ENCODE measurements at places on chromosomes 1 and 21.

DNA sequence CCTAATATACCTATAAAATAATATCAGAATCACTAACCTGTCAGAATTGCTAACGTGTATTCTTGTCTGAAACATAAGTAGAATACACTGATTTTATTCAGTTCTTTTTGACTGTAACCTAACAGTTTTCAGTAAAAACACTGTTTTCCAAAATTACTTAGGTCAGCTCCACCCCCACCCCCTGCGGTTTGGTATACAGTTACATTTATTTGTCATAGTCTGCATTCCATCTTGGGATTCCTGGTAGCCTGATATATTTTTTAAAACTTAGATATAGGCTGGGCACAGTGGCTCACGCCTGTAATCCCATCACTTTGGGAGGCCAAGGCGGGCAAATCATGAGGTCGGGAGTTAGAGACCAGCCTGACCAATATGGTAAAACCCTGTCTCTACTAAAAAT is 19.8 kb upstream of the ABCD3 start:
- no peak for DNase-seq

GRCh38 chr21:36803051-36803645 is 104.2 kb downstream of the SIM2 start:
- DNase-seq: no peak

- no peak for DNase-seq
Measured at GRCh38 chr1:68332041-68332440, 99.7 kb upstream of the WLS start.

DNA sequence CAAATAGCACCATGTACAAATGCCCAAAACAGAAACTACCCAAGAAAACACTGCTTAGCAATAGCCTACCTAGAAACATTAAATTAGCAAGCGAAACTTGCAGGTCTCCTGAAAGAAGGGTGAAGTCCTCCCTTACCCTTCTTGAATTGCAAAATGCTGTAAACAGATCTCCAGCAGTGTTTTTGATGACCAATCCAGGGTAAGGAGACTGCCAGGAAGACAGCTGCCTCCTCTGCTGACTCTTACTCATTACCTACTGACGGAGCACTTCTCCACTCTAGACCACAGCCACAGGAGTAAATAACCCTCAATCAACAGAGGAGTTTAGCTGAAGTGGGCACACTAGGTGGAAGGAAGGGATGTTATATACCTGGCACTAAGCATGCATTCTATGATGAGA is 32.2 kb upstream of the GADD45A start:
- no peak for DNase-seq

DNA sequence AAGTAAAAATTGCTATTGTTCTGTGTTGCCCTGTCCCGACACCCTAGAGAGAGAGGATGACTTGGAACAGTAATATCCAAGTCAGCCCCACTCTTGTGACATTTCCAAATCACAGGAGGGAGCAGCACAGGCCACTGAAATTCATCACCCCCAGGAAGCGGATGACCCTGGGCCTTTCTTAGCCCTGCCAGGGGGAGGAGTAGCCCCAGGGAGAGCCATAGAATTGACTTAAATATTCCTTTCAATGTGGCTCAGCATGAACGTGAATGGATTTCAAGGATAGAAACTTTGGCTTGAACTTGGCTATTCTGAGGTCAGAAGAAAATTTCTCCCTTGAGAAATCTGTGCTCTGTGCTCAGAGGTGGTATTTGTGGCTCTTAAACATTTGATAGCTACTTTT is 80.6 kb downstream of the CENPF start:
- no peak for DNase-seq

DNA sequence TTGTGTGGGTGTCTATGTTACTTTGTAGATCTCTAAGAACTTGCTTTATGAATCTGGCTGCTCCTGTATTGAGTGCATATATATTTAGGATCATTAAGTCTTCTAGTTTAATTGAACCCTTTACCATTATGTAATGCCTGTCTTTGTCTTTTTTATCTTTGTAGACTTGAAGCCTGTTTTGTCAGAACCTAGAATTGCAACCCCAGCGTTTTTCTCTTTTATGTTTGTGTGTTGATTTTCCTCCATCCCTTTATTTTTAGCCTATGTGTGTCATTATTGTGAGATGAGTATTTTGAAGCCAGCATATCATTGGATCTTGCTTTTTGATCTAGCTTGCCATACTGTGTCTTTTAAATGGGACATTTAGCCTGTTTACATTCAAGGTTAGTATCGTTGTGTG is 573.2 kb downstream of the BRINP3 start:
- DNase-seq: no peak

DNA sequence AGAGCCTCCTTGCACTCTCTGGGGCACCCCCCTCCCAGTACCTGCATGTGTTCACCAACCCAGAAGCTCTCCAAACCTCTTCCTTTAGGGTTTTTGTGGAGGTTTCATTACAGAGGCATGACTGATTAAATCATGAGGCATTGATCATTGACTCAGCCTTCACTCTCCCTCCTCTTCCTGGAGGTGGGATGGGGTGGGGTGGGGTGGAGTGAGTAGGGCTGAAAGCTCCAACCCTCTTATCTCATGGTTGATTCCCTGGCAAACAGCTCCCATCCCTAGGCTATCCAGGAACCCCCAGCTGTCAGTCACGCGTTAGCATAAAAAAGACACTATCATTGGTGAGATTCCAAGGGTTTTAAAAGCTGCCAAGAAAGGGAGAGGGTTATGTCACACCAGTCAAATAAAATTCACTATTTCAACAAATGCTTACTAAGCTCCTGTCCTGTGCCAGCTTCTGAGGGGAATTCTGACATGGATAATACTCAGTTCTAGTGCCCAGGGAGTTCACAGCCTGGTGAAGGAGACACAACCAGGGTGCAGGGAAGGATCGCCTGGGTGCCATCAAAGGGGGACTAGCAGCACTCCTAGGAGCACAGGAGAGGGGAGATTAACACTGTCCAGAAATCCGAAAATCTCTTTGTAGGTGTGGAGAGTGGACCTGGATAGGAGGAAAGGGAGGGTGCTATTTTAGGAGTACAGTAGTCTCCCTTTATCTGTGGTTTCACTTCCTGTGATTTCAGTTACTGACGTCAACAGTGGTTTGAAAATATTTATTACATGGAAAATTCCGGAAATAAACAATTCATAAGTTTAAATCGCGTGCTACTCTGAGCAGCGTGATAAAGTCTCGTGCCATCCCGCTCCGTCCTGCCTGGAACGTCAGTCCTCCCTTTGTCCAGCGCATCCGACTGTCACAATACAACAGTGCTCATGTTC is 6.8 kb upstream of the IL24 start:
- DNase-seq: no peak

DNA sequence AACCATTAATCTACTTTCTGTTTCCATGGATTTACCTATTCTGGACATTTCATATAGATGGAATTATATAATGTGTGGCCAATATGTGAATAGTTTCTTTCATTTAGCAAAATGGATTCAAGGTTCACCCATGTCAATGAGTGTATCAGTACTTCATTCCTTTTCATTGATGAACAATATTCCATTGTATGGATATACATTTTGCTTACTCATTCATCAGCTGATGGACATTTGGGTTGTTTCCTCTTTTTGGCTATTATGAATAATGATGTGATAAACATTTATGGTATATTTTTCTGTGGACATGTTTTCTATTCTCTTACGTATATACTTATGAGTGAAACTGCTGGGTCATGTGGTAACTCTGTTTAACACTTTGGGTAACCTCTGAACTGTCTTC is 97.8 kb downstream of the SCMH1 start:
- DNase-seq: no peak

DNA sequence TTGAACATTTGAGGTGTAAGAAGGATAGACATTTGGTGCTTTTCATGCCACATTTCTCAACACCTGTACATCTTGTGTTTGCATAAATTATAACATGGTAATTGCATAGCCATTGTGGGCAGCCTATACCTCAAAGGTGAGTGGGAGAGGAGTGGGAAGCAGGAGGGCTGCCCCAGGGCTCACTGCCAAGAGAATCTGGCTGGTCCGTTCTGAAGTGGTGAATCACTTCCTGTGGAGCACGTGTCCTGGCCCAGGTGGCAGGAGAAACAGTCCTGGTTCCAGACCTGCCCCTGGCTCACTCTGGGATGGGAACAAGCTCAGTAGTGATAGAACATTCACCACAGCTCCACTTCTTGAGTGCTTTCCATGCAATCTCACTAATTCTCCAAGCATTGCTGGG is 11.6 kb upstream of the OLFML2B start:
- no peak for DNase-seq

GRCh38 chr1:155305881-155306391 is 2.7 kb upstream of the FDPS start:
- no peak for DNase-seq
